ENCODE measurements at places on chromosomes 1 and 21. TPM values are rescaled to one million over a fixed set of nuclear protein-coding genes. Genes with fewer than 3 reads are reported as not detected.

The ANKRD45 gene
- total RNA-seq: 0.24 TPM

The RGSL1 gene
- total RNA-seq: not detected

- no peak for DNase-seq
Measured at GRCh38 chr1:21685946-21686678, 17.0 kb upstream of the RAP1GAP start.

- DNase-seq: no peak
Measured at GRCh38 chr1:98761219-98761865, 99.8 kb downstream of the SNX7 start.

DNA sequence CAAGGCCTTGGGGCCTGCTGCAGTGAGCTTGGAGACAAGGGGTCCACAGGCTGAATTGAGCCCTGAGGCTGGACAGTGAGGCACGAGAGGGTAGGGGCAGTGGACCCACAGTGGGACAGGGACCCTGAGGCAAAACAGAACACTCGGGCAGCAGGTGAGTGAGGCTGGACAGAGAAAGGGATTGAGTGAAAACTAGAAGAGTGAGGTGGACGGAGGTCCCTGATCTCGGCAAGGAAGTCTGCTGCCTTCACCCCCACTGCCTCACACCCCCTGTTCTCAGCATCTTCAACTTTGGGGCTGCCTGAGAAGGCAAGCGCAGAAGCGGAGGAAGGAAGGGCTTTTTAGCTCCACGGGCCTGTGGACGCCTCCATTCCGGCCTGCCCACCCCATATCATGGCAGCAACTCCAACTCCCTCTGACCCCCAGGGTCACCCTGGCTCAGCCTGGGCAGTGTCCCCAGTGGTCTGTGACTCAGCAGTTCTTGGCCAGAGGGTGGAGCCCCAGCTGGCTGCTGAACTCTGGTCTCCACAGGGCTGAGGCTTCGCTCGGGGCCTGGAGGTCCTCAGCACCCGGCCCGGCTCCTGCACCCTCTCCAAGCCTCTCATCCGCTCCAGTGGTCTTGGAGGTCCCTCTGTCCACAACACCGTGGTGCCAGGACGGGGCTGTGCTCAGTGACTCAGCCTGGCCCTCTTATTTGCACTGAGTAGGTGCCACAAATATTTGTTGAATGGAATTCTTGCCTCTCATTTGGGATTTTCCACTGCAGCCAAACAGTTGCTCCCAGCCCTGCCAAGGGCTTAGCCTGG, 60.0 kb upstream of the EPS8L3 start:
- DNase-seq: peak; percentile 81

GRCh38 chr1:20634594-20635084, 1.4 kb downstream of the PINK1 start:
- DNase-seq: no peak

GRCh38 chr1:205488074-205488723, 16.3 kb upstream of the CDK18 start:
- DNase-seq: no peak

DNA sequence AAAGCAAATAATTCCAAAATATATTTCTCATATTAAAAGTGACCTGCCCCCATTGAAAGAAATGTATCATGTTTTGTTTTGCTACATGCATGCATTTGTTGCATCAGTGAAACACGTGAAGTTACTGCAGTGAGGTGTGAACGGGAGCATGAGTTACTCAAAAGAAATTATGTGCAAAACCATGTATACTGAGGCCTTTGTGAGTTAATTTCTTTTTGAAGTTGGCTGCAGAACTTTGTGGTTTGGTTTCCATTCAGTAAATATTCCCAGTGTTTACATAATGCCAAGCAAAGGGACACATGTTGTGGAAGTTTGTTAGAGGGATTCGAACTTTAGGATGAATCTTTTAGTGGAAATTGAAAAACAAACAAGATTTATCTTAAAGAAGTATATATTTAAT, 619.4 kb upstream of the ADAMTS5 start:
- no peak for DNase-seq

- no peak for DNase-seq
Measured at GRCh38 chr1:9730096-9730901, 78.8 kb downstream of the PIK3CD start.

GRCh38 chr1:100622037-100622436, 84.1 kb downstream of the GPR88 start:
- DNase-seq: no peak

DNA sequence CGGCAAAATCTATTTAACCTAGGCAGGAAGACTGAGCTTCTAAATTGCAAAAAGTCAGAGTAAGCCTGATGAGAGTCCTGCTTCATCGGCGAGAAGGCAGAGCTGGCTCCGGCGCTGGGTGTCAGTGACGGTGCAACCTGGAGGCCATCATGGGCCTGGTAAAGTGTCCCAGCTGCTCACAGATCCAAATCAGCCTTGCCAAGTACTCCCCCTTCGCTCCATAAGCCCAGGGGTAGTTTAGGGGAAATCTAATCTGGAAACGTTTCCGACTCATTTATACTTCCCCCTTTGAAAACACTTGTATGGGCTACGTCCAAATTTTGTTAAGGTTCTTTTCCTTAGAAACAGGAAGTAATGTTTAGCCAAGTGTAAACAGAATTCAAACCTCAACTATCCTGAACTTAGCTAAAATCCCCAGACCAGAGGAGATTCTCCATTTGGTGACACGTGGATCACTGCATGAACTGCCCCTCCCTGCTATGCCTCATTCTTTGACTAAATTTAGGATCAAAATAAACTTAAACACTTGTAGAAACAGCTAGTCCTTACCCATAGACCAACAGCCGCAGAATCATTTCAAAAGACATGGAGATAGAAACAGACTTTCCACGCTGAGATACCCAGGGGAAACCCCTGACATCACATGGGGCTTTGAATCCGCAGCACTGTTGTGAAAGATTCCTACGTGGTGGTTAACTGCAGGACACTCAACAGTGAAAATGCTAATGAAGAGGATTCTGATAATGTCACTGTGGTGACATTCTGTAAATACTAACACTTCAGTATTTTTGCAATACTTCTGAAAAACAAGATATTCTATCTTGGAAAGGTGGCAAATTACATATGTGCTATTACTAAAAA, 172.7 kb downstream of the TGFBR3 start:
- no peak for DNase-seq

- no peak for DNase-seq
Measured at GRCh38 chr21:36260030-36260787, 59.8 kb upstream of the MORC3 start.

- no peak for DNase-seq
Measured at GRCh38 chr1:37070126-37070525, 35.8 kb upstream of the GRIK3 start.

All from osteocyte (in vitro differentiated cells).